SK-N-DZ (cell line): ENCODE measurements at places on chromosomes 7 and 10.
A peak's percentile ranks its signal among the peaks of the same experiment; 100 is the strongest.

GRCh38 chr10:96229568-96230030, 41.8 kb downstream of the BLNK start:
- peak; percentile 52 for DNase-seq

- no peak for DNase-seq
These were observed 49.6 kb downstream of the KAT6B start for GRCh38 chr10:74875966-74876365.

GRCh38 chr10:51965451-51965850, 266.1 kb upstream of the CSTF2T start:
- DNase-seq, result no peak

GRCh38 chr10:104589871-104590270, 51.2 kb upstream of the SORCS3 start:
- DNase-seq, result no peak

DNA sequence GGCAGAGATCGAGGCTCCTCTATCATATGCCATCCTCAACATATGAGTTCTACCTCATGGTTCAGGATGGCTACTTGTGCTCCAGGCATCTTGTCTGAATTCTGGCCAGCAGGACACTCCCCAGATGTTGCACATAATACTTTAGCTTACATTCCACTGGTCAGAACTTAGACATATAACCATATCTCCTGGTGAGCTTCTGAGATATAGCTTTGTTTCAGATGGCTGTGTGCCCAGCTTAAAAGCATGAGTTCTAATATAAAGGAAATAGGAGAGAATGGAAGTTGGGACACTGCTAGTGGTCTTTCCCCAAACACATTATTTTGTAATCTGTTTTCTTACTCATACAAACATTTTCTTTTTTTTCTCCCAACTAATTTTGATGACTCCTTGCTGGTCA, 50.8 kb upstream of the IFRD1 start:
- no peak for DNase-seq

- no peak for DNase-seq
These were observed 639.7 kb upstream of the AUTS2 start for GRCh38 chr7:68958571-68958970.

GRCh38 chr7:151883857-151884256, 6.9 kb upstream of the PRKAG2 start:
- no peak for DNase-seq

- no peak for DNase-seq
These were observed 76.0 kb downstream of the ATXN7L1 start for GRCh38 chr7:105800442-105800841.

DNA sequence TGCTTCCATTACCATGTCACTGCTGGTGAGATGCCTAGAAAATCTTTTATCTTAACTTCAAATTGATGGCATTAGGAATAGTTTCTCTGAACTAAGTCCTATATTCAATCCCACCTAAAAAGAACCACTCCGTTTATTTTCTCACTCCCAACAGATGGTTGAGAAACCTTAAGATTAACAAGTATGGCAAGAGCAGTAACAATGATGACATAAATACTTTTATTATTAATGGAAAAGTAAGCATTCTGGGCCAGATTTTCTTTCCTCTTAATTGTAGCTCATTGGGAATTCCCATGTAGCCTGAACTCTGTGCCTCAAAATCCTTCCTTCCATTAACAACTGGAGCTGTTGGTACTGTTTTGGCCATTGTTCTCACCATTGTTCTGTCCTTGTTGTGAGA, 21.1 kb upstream of the FAM13C start:
- DNase-seq, result no peak

DNA sequence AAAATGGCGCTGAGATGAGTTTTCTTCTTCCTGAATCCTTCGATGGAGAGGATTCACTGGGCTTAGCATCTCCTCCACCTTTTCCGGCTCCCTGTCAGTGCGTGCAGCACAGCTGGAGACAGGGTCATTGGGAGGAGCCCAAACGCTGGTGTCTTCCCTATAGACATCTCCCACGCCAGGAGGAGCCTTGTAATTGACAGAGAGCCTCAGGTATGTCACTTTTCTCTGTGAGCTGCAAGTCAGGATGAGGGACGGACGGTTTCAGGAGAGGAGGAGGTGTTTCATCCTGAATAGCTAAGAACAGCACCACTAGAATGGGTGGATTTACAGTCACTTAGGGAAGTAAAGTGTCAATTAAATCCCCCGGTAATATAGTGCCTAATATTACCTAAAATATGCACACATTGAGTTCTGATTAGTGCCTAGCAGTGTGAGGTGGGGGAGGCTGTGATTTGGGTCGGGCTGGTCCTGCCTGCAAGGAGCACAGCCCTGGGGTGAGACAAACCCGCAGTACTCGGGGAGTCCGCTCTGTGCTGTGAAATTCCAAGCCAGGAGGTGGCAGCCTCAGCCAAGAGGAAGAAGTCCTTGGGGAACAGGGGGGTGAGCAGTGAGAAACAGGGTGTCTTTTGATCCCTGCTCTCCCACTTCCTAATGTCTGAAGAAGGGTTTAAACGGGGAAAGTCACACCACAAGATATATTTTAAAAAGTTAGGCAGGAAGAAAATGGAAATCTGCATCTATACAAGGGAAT, 28.2 kb downstream of the IL15RA start:
- DNase-seq, result peak; percentile 64

DNA sequence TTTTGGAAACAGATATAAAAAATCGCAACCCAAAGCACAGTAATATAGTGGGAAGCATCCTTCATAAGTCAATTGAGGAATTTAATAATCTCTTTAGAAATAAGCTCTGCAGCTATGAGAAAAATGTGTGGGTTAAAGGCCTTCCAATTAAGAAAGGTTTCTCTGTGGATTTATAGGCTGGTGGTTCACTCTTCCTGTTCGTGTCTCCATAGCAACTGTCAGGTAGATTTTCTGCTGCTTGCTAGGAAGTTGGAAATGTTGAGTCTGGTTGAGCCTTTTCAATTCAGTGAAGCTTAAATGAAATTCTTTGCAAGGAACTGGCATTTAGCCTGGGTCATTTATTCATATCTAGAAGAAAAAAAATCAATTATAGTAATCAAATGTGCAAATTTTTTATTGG, 652.8 kb upstream of the CELF2 start:
- DNase-seq, result no peak

DNA sequence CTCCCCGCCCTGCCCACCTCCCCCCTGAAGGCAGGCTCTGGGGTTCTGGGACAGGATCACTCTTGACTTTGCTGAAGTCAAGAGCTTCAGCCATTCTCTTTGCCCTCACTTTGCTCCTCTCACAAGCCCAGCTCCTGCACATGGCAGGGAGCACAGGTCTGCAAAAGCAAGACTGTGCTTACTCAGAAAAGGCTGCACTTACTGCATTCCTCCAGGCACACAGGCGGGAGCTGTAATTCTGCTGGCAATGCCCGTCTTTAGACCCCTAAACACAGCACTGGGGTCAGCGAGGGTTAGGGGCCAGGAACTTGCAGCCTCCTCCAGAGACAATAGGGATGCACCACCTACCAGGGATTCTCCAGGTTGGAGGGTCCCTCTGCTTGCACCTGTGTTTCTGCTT, 523.7 kb downstream of the TCERG1L start:
- DNase-seq, result no peak

- no peak for DNase-seq
These were observed 47.3 kb downstream of the PIP4K2A start for GRCh38 chr10:22667093-22667480.

DNA sequence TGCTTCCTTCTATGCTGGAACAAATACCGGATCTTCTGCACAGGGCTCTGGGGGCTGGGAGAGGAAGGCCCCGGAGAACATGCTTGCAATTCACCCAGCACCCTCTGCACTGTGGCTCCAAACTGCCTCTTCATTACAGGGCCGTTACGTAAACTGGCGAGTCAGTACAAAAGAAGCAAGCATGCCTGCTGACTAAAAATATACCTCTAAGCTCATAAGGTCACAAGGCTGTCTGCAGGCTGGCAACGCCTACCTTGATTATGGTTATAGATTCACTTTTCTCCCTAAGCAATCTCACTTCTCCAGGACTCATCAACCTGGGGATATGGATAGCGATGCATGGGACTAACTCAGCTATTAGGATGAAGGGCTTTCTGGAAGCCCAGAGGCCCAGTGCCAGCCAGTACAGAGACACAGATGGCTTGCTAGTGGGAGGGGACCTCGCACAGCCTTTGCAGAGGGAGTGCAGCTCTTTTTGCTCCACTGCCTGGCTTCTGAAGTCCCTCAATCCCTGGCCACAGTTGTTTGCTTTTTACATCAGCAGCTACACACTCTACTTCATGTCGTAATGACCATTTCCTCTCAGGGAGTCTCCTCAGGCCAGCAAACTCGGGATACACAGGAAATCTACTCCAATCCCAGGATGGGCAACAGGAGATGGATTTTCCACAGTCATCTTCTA, 96.1 kb downstream of the SH3PXD2A start:
- DNase-seq, result no peak

DNA sequence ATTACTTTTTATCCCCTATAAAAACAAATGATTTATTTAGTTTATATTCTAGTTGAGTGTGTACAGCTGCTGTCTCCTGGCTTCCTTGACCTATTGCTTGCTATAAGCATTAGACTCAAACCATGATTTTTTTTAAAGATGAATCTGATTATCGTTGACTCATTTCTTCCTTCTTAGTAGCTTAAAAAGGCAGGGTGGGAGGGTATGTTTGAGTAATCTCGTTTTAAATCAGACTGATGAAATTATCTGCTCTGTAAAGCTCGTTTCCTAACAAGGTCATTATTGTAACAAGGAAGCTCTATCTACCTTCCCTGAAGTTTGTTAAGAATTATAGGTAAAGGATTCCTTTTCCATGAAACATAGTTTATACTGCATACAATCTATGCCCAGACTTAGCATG, 276.3 kb upstream of the KCND2 start:
- DNase-seq, result peak; percentile 63
